Spinal cord (tissue), 10 donors: ENCODE measurements at places on chromosomes 7 and 10.
A peak's percentile ranks its signal among the peaks of the same experiment; 100 is the strongest.

- DNase-seq = no peak
Measured at GRCh38 chr10:6133331-6134098, 44.7 kb downstream of the RBM17 start.

GRCh38 chr7:100169147-100169850 is 882 bp upstream of the GAL3ST4 start:
- DNase-seq = no peak

DNA sequence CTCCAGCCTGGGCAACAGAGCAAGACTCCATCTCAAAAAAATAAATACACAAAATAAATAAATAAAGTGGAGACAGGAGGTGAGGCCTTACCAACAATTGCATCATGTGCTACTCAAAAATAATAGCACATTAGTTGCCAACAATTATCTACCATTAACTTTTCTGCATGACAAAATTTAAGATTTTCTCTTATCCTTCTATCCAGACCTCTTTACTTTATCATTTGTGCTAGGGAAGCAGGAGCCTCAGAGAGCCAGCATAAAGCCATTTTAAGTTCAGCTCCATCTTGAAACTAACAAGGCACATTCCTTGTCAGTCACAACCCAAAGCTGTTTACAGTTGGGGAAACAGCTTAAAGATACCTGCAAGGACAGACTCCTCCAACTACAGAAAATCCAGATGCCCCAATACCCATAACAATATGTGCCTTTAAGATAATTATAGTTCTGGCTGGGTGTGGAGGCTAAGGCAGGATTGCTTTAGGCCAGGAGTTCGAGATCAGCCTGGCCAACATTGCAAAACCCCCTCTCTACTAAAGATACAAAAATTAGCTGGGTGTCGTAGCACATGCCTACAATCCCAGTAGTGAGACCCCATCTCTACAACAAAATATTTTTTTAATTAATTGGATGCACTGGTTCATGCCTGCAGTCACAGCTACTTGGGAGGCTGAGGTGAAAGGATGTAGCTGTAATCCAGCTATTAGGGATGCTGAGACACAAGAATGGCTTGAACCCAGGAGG is 2.2 kb upstream of the AP1S1 start:
- no peak for DNase-seq

GRCh38 chr7:129279757-129280156 is 54.9 kb downstream of the AHCYL2 start:
- DNase-seq = no peak

- DNase-seq = no peak
Measured at GRCh38 chr7:39741942-39742623, 118.7 kb downstream of the RALA start.

DNA sequence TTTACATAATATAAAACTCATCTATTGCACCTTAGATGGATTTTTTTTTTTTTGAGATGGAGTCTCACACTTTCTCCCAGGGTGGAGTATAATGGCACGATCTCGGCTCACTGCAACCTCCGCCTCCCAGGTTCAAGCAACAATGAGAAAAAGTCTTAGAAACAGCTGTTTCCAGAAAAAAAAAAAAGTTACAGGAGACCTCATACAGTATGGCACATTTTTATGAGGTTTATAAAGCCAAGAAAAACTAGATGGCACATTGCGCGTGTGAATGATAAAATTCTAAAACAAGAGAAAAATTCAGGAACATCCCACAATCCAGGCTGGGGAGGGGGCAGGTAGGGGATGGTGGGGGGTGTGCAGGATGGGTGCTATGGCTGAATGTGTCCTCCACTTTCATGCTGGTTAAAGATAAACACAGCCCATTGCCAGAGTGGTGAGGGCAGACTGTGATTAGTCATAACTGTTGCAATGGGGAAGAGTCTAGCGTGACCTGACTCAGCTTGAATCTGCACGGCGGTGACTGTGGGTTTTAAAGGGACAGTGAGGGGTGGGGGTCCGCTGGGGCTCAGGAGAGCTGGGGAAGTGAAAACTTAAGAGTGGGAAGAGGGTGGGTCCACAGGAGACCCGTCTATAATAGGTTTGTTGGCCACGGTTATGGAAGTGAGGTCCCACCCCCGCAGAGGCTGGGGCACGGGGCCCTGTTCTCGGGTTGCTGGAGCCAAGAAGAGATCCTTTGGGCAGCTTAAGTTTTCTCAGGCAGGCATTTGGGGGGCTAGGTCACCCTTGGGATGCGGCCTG is 11.9 kb upstream of the LRRC27 start:
- no peak for DNase-seq

DNA sequence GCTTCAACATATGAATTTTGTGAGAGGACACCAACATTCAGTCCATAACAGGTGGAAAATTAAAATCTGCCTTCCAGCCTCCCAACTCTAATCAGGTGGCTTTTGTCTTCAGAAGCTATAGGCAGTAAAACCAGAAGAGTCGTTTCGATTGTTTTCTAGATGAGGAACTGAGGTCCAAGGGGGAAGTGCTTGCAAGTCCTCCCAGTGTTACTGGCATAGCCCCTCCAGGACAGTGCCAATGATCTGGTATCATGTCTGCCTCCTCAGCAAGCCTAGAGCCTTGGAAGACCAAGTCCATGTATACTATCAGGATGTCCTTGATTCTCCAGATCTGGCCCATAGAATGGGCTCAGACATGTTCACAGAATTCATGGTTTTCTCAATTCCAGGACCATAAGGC is 16.9 kb downstream of the CYP26A1 start:
- DNase-seq = no peak

DNA sequence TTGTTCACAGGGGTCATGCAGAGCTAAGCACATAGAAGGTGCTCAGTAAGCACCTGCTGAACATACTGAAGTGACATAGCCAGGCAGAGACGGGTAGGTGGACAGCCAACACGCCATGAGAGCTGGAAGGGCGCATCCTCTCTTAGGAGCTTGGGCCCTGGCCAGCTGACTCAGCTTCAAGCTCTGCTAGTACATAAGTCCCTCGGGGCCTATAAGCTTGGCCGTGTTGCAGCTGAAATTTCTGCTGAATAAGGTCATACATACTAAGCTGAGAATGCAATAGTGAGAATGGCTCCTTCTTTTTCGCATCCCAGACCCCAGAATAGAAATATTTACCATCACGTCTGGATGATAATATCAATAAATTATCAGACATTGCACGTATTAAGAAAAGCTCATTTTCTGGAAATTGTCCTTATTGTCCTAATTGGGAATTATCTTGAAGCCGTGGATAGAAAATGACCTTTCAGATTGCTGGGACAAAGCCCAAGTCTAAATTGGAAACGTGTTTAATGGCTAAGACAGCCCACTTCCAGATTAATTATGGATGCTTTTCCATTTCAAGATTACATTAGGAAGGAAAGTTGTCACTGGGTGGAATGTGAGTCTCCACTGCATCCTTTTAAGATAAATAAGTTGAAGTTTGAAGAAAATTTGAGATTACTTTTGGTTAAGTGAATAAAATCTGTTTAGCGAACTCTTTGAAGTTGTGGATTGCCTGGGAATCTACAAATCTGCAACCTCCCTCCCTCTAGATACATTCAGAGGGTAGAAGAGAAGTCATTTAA is 287.1 kb upstream of the C7orf33 start:
- DNase-seq = peak; percentile 24

GRCh38 chr7:101998029-101998905 is 180.8 kb downstream of the CUX1 start:
- no peak for DNase-seq

- no peak for DNase-seq
Measured at GRCh38 chr7:2125931-2126330, 106.8 kb downstream of the MAD1L1 start.

GRCh38 chr7:77540402-77540822 is 3.3 kb downstream of the PTPN12 start:
- DNase-seq = no peak

DNA sequence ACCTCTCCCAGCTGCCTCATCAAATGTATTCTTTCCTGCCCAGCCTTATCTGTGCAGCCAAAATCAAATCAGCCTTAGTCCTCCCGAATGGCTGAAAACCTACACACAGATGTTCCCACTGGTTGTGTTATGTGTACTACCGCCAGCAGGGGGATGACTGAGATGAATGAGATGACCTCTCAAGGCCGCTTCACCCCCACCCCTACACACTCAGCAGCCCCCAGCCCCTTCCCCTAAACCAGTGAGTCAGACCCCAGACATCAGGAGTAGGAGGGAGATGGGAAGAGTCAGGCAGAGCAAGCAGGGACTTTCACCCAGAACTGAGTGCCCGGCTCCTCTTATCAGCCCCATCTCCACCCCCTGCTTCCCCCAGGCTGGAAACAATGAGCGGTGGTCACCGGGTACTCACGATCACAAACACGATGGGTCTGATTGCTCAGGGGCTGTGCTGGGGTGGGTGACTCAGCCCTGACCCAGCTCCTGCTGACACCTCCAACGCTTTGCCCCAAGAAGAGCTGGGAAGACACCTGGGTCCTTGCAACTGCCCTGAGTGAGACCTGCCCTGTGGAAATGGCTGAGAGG is 6.5 kb upstream of the C10orf105 start:
- DNase-seq = no peak

DNA sequence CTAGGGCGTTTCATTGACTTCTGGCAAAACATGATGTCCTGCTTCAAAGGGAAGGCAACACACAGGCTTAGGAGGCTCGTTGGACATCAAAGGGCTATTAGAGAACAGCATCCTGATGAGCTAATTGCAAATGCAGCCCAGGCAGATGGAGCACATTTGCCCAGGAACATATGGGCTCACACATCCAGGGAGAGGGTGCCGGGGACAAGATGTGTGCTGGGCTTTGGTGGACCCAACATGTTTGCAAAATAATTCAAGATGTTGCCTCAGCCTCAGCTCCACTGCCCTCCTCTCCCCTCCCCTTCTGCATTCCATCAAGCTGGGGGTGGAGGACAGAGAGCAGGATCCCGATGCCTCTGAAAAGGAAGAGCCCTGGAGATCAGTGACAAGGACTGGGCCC is 217.1 kb upstream of the ZMIZ1 start:
- no peak for DNase-seq

DNA sequence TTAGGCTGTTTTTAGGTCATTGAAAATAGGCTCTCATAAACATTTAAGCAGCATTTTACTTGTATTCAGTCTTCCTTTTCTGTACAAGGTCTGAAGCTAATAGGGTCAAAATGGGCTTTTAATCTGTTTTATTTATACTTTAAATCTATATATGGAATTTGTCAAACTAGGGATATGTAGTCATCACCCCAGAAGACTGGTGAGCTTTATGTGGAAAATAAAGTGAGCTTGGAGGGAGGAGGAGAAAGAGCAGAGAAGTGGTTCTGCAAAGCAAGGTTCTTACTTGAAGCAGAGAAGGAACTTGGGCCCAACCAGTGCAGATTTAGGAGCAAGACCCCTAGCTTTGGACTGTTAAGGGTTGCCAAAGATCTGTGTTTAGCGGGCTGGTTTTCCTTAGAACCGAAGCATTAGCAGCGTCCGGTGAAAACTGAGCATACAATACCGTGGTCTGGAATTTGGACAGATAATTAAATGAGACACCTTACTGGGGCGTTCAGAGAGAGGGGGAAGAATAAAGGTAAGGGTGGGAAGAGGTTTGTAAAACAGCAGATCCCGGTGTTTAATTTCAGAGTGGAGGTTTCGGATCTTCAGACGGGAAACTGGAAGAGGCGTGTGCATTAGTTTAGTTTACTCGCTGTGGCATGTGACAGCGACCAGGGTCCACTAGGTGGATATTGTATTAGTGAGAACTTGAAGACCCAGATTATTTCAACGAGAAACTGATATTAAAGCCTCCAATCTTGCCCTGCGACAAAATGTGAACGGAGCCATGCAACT is 2.4 kb downstream of the BAMBI start:
- no peak for DNase-seq

- no peak for DNase-seq
Measured at GRCh38 chr7:138033241-138033640, 31.4 kb upstream of the CREB3L2 start.

GRCh38 chr7:50358041-50358705 is 53.7 kb downstream of the IKZF1 start:
- DNase-seq = no peak

DNA sequence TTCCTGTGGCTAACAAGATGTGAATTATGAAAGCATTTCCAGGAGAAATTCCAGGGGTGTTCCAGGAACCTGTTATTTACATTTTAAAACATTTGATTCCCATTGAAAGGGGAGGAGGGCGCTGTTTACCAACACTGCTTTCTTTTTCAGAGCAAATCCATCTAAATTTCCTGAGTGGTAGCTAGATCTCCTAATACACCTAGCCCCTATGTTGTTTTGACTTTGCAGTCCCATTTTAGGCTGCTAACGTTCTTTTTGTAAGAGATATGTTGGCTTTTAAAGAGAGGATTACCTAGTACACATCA is 130.8 kb downstream of the TCF7L2 start:
- DNase-seq = no peak

DNA sequence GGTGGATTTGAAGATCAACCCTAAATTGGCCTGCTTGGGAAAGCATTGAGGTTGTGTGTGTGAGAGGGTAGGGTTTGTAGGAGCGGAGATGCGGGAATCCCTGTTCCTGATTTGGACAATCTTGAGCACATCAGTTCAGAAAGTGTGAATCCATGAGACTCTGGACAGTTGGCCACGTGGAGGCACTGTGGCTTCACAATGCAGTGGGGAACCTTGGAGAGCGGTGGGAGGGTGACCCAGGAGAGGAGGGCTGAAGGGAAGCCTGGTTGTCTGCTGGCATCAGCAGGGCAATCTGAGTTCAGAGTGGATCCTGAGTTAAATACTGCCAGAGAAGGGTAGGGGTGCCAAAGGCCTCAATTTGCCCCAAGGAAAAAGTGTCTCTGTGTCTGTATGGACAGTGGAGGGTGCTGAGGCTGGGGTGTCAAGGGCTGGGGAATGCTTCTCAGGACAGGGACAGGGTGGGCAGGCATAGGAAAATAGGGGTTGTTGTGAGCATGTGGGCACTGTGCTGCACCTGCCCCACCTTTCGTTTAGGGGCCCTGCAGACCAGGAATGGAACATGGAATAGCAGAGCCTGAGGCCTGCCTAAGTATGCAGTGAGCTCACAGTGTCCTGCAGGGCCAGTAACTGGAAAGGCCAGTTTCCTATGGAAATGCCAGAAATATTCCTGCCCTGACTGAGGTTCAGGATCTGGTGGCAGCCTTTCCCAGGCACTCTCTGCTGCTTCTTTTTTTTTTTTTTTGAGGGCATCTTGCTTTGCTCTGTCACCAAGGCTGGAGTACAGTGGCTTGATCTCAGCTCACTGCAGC is 162.9 kb upstream of the PRSS58 start:
- DNase-seq = no peak

DNA sequence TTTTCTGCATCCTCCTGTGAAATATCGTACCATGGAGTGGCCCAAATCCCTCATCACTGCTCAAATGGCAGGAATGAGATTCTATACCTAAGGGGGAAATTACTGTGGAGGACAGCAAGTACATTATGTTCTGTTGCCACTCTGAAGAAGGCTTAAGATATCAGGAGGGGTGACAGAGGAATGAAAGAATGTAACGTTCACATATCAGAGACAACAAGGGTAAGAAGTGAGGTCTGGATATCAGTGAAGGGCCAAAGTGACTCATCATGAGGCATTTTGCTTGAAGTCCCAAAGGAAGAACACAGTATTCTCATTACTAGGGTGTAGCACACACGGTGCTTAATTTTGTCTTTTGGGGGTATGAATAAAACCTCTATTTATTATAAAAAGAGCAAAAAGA is 71.5 kb upstream of the SLC13A1 start:
- DNase-seq = no peak
